ENCODE measurements at places on chromosomes 2 and 18.

DNA sequence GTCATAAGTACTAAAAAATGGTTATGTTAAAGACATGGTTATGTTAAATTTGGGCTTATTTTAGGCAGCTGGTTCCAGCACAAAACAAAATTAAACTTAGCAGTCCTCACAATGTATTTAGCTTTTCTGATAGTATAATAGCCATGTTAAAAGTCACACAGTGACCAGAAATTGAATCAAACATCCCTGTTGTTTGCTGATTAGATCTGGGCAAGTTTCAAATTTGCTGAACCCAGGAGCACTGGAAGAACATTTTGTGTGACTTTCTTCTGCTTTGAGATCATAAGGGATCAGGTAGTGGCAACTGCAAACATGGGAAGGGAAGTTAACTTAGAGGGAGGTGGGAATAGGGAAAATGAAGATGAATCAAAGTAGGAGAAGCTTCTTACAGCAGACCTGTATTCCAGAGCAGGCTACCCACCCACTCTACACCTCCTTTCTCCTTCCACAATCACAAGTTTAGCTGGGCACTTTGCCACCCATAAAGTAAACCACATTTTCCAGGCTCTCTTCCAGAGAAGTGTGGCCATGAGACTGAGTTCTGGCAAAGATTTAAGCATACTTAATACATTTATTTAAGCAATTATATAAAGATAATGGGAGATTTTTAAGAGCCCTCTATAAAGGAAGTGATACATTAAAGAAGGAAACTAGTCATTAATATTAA lies 616.1 kb upstream of the LRATD1 start:
- DNase-seq: no peak

DNA sequence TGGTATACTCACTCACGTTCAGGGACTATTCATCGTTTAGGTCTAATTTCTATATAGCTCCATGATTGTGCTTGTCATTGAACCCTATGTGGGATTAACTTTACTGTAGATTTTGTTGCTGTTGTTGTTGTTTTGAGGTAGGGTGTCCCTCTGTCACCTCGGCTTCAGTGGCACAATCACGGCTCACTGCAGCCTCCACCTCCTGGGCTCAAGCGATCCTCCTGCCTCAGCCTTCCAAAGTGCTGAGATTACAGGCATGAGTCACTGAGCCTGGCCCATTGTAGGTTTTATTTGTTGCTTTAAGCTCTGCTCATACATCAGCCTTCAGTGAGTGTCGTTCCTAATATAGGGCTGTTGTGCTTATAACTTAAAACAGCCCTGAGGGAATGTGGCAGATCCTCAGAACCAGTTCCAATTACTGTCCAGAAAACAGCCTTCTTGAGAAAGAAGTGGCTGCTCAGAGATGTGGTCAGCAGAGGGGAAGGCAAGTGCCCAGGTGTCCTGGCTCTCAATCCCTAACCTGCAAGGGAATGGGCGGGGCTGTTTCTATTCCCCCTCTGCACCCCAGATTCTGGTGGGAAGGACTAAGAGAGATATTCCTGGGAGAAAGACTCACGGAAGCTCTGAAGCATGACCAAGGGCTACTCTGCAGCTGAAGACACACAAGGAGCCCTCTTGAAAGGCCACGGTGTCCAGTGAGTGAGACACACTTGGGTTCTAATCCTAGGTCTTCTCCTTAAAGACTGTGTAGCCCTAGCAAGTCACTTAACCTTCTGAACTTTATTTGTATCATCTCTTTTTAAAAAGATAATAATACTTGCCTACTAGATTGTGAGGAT lies 79.6 kb upstream of the LCLAT1 start:
- DNase-seq: no peak

GRCh38 chr2:74373221-74373676 lies 6.9 kb downstream of the DCTN1 start:
- no peak for DNase-seq

- no peak for DNase-seq
Observed at GRCh38 chr18:323253-323622, 55.4 kb upstream of the THOC1 start.

DNA sequence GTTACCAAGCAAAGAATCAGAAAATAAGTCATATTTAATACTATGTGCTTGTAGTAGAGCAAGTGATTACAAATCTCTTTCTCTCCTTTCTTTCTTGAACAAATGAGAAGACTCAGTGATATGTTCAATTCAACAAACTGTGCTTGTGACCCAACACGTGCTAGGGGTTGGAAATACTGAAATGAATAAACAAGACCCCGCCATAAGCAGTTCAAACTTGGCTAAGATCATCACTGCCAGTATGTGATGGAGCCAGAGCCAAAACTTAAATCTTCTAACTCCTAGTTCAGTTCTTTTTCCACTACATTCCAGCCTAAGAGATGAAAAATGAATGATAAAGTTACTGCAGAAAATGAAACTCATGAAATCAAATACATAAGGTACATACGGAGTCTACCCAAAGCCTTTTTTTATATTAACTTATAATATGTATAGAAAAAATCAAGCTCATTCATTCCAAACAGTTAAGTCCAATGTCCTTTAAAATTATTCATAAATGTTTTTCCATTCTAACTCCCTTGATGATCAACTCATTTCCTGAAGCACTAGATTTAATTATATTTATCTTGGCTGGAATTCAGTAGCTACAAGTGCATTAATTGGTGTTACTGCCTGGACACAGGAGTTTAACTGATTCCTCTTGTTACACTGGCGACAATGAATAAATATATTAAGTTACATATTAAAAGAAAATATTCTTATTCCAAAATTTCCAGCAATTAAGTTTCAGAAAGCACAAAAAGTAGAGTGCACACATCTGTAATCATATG lies 36.0 kb downstream of the GALNT3 start:
- no peak for DNase-seq

GRCh38 chr2:144084114-144084661 lies 435.7 kb downstream of the ZEB2 start:
- DNase-seq: no peak

DNA sequence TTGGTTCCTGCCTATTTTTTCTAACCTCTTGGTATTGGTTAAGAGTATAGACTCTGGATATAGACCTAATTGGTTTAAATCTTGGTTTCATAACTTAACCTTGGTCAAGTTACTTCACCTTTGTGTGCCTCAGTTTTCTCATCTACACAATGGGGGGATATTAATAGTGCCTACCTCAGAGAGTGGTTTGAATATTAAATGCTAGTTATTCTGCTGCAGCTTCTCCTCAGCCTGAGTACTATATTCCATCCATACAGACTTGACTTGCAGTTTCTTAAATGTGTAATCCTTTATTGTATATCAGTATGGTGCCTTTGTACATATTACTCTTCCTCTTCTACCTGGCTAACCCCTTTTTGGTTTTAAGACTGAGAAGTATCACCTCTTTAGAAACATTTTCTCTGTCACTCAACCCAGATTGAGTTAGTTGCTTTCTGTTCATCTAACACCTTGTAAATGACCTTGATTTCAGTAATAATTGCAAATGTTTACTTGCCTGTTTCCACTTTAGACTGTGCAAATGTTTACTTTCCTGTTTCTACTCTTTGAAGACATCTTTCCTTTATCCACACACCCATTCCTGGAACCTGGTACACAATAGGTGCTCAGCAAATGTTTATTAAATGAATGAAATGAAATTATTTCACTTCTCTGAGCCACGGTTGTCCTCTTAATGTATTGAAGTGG lies 6.6 kb downstream of the ACVR2A start:
- DNase-seq: no peak

- no peak for DNase-seq
Observed at GRCh38 chr2:143928613-143929012, 591.3 kb downstream of the ZEB2 start.

- DNase-seq: no peak
Observed at GRCh38 chr2:223897669-223898330, 47.3 kb downstream of the WDFY1 start.

GRCh38 chr2:112433932-112434730 lies 686 bp upstream of the RGPD8 start:
- no peak for DNase-seq

- no peak for DNase-seq
Observed at GRCh38 chr2:120829633-120830025, 94.0 kb downstream of the GLI2 start.

DNA sequence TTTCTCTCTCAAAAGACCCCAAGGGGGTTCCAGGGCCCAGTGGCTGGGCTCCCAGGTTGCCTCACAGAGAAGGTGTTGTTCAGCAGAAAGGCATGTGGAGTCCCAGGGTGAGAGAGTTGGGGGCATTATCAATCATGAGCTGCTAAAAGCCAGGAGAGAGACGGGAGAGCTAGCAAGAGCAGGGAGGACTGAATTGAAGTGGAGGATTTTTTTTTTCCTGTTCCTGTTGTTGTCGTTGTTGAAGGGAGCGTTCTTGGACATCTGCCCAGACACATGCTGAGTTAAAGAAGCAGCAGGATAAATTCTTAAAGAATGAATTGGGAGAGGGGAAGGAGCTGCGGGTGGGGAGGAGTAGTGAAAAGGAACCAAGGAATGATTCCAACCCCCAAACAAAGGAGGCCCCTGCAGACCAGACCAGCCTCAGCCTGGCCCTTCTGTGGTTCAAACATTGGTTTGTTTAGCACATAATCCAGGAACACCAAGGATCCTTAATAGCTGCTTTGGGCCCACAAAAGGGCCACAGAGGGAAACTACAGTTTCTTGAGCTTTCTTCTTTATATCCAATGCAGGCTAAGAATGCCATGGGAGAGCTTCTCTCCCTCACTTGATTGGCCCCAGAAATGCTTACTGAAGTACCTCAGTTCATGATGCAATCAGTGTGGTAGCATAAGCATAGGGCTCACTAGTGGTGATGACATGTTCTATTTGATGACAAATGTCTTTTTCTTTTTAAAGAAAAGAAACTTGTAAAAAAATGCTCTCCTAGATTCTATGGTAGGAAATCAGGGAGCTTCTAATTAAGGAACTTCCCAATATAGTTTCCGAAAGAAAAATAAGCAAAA lies 146.0 kb downstream of the SETBP1 start:
- DNase-seq: no peak

DNA sequence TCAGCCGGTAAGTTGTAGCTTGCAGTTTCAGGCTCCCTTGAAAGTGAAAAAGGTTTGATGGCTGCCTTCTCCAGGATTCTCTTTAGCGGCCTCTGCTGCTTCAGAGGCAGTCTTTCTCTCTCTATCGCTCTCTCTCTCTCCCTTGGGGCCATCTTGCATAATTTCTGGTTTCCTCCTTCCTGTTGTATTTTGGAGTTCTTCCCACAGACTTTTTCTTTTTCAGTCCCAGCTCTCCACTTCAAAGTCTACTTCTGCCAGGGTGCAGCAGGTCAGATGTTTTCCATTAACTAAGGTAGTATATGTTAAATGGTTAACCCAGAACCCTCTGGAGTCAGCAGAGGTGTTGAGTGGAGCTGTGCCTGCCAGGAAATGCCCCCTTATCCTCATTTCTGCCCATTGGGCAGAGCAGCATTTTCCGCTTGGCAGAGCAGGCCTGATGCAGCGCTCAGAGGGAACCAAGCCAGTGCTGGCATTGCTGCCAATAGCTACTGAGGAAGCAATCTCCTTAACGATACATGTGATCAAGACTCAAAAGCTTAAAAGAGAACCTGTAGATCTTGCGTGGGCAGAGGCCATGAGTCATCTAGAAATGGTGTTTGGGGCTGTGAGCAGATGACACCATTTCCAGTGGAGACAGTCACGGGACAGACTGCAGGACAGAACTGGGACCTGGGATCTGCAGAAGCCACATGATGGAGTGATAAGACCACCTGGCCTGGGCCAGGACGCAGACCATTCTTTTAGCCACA lies 20.8 kb downstream of the DBI start:
- no peak for DNase-seq

DNA sequence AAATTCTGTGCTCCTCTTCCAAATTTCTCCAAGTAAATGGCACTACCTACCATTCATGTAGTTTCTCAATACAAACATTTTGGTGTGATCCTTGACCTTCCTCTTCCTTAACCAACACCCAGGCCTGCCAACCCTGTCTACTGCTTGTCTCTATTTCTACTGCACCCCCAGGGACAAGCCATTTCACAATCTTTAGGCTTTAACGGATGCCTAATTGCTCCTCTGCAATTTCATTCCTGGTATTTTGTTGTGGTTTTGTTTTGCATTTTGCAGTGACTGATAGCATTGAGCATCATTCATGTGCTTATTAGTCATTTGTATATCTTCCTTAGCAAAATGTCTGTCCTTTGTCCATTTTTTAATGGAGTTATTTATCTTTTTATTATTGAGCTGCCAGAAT lies 10.0 kb downstream of the FAP start:
- DNase-seq: no peak

DNA sequence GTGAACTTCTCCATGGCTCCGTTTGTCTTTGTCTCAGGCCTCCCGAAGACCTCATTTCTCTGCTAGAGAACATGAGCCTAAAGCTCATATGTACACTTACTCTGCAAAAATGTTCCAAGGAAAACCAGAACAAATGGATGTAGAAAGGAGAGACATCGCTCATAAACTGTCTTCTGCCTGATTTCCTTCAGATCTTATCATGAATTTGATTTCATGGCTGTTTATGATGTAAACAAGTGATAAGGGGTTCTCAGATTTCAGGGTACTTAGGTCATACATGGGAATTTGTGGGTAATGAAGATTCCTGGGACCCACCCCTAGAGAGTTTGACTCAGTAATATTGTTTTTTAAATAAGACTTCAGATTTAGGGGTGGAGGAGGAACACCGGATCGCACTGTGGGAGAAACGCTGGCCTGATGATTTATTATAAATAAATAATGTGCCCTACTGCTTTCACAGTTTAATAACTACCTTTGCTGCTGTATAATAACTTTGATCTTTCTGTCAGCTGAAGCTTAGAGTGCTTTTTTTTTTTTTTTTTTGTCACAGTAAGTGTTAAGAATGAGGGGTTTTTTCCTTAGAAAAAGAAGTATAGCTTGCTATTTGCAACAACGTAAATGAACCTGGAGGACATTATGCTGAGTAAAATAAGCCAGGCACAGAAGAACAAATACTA lies 14.9 kb downstream of the AOX1 start:
- no peak for DNase-seq

DNA sequence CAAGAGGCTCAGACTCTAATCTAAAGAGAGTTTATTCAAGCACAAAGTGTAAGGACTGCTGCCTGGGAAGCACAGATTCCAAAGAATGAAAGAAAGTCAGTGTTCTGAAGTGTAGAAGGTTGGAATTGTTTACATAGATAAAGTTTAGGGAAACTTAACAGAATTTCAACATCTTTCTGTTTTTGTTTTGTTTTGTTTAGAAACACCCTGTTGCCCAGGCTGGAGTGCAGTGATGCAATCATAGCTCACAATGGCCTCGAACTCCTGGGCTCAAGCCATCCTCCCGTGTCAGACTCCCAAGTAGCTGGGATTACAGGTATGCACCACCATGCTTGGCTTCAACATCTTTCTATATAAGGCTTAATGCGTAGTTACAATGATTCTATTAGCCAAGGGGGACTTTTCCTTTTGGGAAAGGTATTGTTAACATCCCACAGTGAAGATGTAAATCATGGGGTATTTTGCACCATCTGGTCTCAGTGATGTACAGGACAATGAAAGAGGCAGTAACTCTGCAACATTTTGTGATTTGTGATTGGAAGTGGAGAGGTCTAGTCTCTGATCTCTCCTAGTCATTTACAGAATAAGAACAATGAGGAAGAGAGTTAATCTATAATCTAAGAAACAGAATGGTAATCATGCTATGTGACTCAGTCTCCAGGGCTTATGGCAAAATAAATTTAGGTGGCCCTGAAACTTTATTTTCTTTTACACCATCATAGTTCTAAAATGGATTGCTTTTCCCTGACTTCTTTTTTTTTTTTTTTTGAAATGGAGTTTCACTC lies 45.6 kb upstream of the MSH6 start:
- DNase-seq: no peak

- no peak for DNase-seq
Observed at GRCh38 chr2:43100883-43101662, 125.3 kb downstream of the ZFP36L2 start.

- peak; percentile 37 for DNase-seq
Observed at GRCh38 chr18:76491776-76492668, 3.0 kb downstream of the ZNF516 start.

- no peak for DNase-seq
Observed at GRCh38 chr18:48780201-48780912, 170.4 kb downstream of the SMAD7 start.

Data from CD4-positive, alpha-beta T cell treated with Interleukin-6 for 4 hours (primary cell).